ENCODE measurements at places on chromosomes 16 and 17. TPM values are rescaled to one million over a fixed set of nuclear protein-coding genes. Genes with fewer than 3 reads are reported as not detected.

DNA sequence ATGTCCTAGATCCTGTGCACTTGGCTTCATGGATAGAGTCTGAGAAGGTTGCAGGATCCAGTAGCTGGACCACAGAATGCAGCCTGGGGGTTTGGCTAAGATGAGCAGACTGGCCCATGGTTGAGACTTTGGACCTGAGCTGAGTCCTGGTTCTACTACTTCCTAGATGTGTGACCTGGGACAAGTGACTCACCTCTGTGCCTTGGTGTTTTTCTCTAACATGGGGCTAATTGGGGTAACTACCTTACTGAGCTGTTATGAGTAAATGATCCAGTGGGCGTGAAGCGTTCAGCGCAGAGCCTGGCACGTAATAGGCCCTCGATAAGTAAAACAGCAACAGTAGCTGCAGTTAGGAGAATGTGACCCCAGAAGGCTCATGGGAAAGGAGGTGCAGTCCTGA, 38.8 kb downstream of the SNX20 start:
- DNase-seq, result no peak

GRCh38 chr16:88569614-88569984, 604 bp upstream of the ZC3H18 start:
- DNase-seq, result peak; percentile 7

DNA sequence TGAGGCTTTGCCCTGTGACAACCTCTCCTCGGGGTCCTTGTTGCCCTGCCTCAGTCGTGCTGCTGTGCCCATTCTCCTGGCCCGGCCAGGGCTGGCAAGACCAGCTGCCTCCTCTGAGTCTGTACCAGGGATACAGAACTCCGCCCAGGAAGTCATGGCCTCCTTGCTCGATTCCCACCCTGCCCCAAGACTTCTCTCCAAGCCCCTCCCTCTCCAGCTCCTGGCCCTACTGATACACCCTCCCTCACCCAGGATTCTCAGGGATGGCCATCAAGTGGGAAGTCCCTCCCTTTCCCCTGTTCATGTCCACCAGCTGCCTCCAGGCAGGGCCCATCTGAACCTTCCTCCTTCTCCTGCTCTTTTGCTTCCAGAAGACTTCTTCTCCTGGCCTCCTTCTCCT, 11.2 kb upstream of the TMEM208 start:
- no peak for DNase-seq

The PPP1R1B gene
- not detected for total RNA-seq

- DNase-seq, result no peak
These were observed 3.6 kb downstream of the SCNN1G start for GRCh38 chr16:23186171-23186570.

DNA sequence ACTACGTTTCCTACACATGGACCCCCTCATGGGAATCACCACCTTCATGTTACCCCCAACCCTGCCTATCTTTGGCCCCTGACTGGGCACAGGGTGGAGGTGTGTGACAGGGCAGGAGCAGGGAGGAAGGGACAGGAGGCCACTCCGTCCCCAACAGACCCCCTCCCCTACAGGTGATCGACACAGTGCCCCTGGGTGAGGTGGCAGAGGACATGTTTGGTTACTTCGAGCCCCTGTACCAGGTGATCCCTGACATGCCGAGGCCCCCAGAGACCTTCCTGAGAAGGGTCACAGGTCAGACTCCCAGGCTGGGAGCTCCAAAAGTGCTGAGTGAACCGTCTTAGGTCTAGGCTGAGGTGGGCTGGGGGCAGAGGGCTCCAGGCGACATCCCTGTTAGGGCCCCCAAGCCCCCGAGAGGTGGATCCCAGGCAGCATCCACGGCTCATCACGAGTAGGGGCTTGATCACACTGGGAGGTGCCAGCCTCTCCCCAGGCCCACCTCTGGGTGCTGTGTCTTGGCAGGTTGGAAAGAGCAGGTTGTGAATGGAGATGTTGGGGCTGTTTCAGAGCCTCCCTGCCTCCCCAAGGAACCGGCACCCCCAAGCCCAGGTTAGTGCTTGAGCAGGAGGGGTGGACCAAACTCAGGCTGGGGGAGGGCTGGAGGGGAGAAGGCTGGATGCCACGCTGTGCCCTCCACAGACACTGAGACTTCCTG, 1.5 kb downstream of the ACBD4 start:
- no peak for DNase-seq

DNA sequence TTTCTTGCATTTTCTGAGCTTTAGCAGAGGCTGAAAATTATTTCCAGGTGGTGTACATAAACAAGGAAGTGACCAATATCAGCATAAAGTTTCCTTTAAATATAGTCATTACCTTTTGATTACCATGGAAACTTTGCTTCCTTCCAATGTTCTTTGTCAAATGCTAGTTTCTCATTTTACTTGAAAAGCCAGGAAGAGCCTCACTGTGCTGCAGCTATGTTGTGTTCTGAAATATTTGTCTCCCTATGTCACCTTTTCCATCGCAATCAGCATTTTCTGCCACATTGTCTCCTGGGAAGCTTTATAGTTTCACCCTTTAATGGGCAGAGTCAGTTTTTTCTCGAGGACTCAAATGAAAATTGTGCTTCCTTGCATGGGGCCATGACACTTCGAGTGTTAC, 496.0 kb downstream of the CDH8 start:
- DNase-seq, result no peak

The SIRT7 gene
- 13.9 TPM for total RNA-seq

- DNase-seq, result no peak
These were observed 146.4 kb downstream of the PCTP start for GRCh38 chr17:55897301-55897700.
